ENCODE measurements at places on chromosomes 1 and 21.

- no peak within 1 kb of the TSS for H3K4me3 ChIP-seq
- DNase-seq: no peak
- peaks cover 2% of the 10 kb centered on the region for H3K36me3 ChIP-seq
- peaks cover 2% of the 10 kb centered on the region for H3K27me3 ChIP-seq
These were observed at the start of gene REN for GRCh38 chr1:204166219-204166618. TSS of gene REN (minus strand) at chr1:204166337. CDS start at chr1:204166293, 44 bp downstream.

DNA sequence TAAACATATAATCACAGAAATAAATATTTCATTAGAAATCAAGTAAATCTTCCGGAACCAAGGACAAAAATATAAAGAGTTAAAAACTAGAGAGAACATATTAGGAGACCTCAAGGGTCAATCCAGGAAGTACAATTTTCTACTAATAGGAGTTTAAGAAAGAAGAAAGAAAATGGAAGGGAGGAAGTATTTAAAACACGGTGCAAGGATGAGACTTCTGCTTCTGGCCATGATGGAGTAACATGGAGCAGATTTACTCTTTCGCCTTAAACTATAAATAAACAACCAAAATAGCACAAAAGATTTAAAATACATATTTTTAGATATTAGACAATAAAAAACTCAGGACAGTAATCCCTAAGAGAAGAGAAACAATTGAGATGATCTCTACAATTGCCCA is 12.6 kb upstream of the IFNAR1 start:
- peaks cover 20% of the 10 kb centered on the region for H3K27me3 ChIP-seq
- no peak overlapping the region for H3K27ac ChIP-seq
- no peak for DNase-seq
- no peaks in the 10 kb centered on the region for H3K36me3 ChIP-seq

DNA sequence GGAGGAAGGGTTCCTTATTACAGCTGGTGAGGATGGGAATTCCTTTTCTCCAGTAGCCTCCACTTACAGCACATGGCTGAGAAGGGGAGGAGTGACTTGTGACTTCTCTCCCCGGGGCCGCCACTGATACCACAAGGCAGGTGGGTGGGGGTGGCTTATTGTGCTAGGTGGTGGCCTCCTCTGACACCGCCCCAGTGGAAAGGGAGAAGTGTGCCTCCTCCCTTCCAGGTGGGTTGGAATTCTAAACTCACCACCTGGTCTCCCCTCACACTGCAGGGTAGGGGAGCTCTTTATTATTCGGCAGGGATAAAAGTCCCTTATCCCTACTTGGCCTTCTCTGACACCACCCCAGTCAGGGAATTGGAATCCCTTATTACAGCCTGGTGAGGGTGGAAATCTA is 89.5 kb downstream of the CCDC30 start:
- H3K36me3 ChIP-seq: no peaks in the 10 kb centered on the region
- H3K4me1 ChIP-seq: no peaks in the 10 kb centered on the region
- H3K27me3 ChIP-seq: peaks cover 6% of the 10 kb centered on the region

- peaks cover 48% of the 10 kb centered on the region for H3K36me3 ChIP-seq
- no peak overlapping the region for H3K27ac ChIP-seq
- peaks cover 26% of the 10 kb centered on the region for H3K4me1 ChIP-seq
- no peak for DNase-seq
- no peak overlapping the region for H3K4me3 ChIP-seq
- H3K27me3 ChIP-seq: no peaks in the 10 kb centered on the region
These were observed 24.4 kb downstream of the FUBP1 start for GRCh38 chr1:77954521-77954920.

GRCh38 chr1:56360021-56360420 is 219.3 kb downstream of the PLPP3 start:
- H3K36me3 ChIP-seq: no peaks in the 10 kb centered on the region
- no peaks in the 10 kb centered on the region for H3K4me1 ChIP-seq
- no peak for DNase-seq
- no peaks in the 10 kb centered on the region for H3K27me3 ChIP-seq

- no peak overlapping the region for H3K27ac ChIP-seq
- H3K36me3 ChIP-seq: peaks cover 1% of the 10 kb centered on the region
- peaks cover 38% of the 10 kb centered on the region for H3K4me1 ChIP-seq
- no peak for DNase-seq
- no peak overlapping the region for H3K4me3 ChIP-seq
These were observed 15.7 kb downstream of the REG4 start for GRCh38 chr1:119795261-119796200.

GRCh38 chr1:100583827-100584226 is 45.9 kb downstream of the GPR88 start:
- H3K27me3 ChIP-seq: peaks cover 5% of the 10 kb centered on the region
- no peaks in the 10 kb centered on the region for H3K36me3 ChIP-seq

DNA sequence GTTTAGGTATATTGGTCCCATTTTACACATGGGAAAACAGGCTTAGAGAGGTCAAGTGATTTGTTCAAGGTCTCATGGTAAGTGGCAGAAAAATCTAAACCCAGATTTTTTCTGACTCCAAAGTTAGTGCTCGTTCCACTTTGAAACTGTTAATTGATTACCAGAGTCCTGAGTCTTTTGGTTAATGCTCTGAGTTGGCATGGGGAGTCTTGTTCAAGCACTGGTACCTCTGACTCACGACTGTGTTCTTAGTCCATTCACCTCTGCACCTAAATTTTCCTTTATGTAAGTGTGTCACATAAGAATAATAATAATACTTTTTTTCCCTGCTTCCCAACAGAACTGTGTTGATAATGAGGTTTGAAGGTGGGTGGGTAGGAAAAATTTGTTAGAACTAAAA is 59.3 kb downstream of the VANGL2 start:
- H3K4me3 ChIP-seq: peak overlapping the region; percentile 56
- H3K36me3 ChIP-seq: peaks cover 10% of the 10 kb centered on the region
- peaks cover 89% of the 10 kb centered on the region for H3K4me1 ChIP-seq
- no peaks in the 10 kb centered on the region for H3K27me3 ChIP-seq

DNA sequence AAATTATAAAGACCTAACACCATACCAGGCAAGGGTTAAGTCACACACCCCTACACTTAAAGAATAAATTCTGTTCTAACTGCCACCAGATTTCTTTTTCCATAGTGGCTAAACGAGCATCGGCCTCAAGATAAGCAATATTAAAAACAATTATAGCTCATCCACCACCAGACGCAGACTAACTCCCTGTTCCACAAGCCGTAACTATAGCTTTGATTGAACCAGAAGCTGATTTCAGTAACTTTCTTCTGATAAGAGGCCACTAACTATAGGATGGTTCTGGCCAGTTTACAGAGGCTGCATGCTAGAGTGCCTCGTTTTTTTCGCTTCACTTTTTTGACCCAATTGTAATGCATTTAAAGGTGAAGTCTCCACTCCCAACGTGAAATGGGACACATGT is 238.8 kb downstream of the MRPL39 start:
- no peak overlapping the region for H3K27ac ChIP-seq
- H3K4me3 ChIP-seq: no peak overlapping the region
- H3K36me3 ChIP-seq: no peaks in the 10 kb centered on the region
- H3K27me3 ChIP-seq: no peaks in the 10 kb centered on the region
- no peaks in the 10 kb centered on the region for H3K4me1 ChIP-seq
- DNase-seq: no peak

DNA sequence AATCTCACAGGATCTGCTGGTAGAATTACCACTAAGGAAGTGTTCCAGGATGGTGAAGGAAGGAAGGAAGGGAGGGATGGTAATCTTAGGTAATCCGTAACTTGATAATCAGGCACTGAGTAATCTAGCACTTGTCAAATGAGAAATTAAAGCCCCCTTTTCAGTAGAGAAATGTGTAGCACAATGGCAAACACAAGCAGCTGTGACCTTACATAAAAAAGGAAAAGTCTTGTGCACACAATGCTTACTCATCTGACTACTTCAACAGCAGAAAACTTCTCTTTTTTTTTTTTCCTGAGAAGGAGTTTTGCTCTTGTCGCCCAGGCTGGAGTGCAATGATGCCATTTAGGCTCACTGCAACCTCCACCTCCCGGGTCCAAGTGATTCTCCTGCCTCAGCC is 6.1 kb downstream of the NUP210L start:
- H3K27ac ChIP-seq: no peak overlapping the region
- DNase-seq: no peak
- H3K36me3 ChIP-seq: peaks cover 5% of the 10 kb centered on the region
- no peak overlapping the region for H3K4me3 ChIP-seq

DNA sequence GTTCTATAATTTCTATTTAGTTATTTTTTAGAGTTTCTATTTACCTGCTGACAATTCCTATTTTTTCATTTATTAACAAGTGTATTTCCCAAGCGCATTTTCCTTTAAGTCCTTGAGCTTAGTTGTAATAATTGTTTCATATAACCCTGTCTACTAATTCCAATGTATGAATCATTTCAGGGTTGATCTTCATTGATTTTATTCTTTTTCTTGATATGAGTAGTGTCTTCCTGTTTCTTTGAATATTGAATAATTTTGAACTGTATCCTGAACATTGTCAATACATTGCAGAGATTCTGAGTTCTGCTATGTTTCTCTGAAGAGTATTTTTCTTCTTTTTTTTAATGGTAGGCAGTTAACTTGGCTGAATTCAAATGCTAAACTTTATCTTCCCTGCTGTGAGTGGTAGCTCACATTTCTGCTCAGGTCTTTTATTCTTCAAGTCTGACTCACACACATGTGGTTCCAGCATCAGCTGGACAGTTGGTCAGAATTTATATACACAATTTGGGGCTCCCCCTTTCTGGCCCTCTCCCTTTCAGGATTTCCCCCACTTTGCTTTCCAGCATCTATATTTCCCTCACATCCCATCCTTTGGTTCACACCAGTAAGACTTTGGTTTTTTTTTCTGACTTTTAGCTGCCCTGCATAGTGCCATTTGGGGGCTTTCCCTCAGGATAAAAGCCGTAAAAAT is 54.4 kb upstream of the WDR26 start:
- no peak overlapping the region for H3K27ac ChIP-seq
- no peak overlapping the region for H3K4me3 ChIP-seq
- H3K36me3 ChIP-seq: peaks cover 2% of the 10 kb centered on the region
- peaks cover 3% of the 10 kb centered on the region for H3K27me3 ChIP-seq
- H3K4me1 ChIP-seq: peaks cover 24% of the 10 kb centered on the region

- no peak overlapping the region for H3K27ac ChIP-seq
- H3K27me3 ChIP-seq: no peaks in the 10 kb centered on the region
- no peaks in the 10 kb centered on the region for H3K4me1 ChIP-seq
- H3K36me3 ChIP-seq: peaks cover 16% of the 10 kb centered on the region
- H3K4me3 ChIP-seq: no peak overlapping the region
- DNase-seq: no peak
These were observed 21.0 kb downstream of the YIPF1 start for GRCh38 chr1:53868565-53868964.

DNA sequence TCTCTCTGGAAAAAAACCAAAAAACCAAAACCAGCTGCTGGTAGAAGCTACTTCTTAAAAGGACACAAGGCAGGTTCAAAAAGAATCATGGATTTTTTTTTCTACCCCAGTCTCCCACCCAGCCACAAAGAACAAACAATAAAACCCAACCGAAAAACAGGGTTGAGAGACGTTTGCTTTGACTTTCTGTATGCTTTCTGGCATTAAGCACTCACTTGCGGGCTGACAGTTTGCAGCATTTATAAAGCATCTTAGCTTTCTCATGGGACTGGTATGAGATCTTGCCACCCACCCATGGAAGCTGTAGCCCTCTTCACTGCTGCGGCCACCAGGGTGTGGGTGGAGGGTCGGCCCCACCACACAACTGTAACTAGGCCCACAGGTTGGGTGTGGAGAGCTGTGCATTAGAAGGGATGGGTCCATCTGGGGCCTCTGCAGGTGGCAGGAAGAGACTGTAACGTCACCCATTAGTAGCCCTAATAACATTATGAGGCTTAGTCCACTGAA is 165.7 kb downstream of the RHOU start:
- no peaks in the 10 kb centered on the region for H3K36me3 ChIP-seq
- DNase-seq: no peak
- no peaks in the 10 kb centered on the region for H3K4me1 ChIP-seq
- H3K27ac ChIP-seq: no peak overlapping the region
- H3K27me3 ChIP-seq: peaks cover 15% of the 10 kb centered on the region

DNA sequence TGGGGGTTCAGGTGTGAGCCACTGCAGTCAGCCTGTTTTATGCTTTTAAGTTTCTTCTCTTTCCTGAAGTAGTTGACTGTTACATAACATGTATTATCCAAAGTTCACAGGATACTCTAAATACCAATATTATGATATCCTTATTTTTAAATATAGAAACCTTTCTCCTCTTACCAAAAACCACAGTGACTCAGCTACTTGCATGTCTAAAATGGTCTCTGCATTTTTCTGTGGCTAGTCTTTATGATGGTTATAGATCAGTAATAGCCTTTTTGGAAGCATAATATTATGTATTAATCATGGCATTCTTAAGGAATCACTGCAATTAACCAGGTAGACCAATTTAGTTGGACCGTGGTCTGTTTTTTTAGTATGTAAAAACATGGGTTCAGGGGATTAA is 210.8 kb upstream of the CACYBP start:
- H3K27me3 ChIP-seq: no peaks in the 10 kb centered on the region
- no peak overlapping the region for H3K4me3 ChIP-seq
- no peak for DNase-seq

GRCh38 chr1:64082459-64082858 is 121.0 kb upstream of the UBE2U start:
- H3K27me3 ChIP-seq: no peaks in the 10 kb centered on the region
- H3K27ac ChIP-seq: no peak overlapping the region
- no peak for DNase-seq
- no peaks in the 10 kb centered on the region for H3K36me3 ChIP-seq
- H3K4me3 ChIP-seq: no peak overlapping the region

DNA sequence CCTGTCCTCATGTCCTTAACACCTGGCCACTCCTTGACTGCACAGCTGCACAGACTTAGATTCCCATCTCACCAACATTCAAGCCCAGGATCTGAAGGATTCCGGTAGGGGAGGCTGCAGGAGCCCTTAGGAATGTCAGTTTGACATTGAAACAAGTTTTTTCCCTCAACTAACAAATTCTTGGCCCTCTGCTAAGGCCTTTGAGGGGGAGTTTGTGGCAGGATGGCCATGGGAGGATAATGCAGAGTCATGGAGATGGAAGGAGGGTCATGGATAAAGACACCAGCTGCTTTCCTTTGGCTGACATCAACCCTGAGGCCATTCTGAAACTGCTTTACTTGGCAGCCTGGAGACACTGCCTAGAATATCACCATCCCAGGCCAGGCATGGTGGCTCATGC is 63.4 kb upstream of the PPP2R5A start:
- no peaks in the 10 kb centered on the region for H3K36me3 ChIP-seq
- no peaks in the 10 kb centered on the region for H3K27me3 ChIP-seq
- H3K27ac ChIP-seq: no peak overlapping the region
- H3K4me1 ChIP-seq: peaks cover 59% of the 10 kb centered on the region
- H3K4me3 ChIP-seq: no peak overlapping the region

- DNase-seq: no peak
- H3K36me3 ChIP-seq: peaks cover 12% of the 10 kb centered on the region
- H3K4me1 ChIP-seq: peaks cover 5% of the 10 kb centered on the region
- H3K27me3 ChIP-seq: no peaks in the 10 kb centered on the region
These were observed 10.3 kb upstream of the COL8A2 start for GRCh38 chr1:36135330-36135667.

- H3K4me1 ChIP-seq: no peaks in the 10 kb centered on the region
- no peak overlapping the region for H3K4me3 ChIP-seq
- no peak overlapping the region for H3K27ac ChIP-seq
These were observed 168.4 kb upstream of the C21orf91 start for GRCh38 chr21:17987382-17988101.
